NCI-H69 (cell line): ENCODE measurements at places on chromosomes 5 and 9.

- DNase-seq = no peak
These were observed 134.6 kb upstream of the RANBP3L start for GRCh38 chr5:36436306-36436705.

DNA sequence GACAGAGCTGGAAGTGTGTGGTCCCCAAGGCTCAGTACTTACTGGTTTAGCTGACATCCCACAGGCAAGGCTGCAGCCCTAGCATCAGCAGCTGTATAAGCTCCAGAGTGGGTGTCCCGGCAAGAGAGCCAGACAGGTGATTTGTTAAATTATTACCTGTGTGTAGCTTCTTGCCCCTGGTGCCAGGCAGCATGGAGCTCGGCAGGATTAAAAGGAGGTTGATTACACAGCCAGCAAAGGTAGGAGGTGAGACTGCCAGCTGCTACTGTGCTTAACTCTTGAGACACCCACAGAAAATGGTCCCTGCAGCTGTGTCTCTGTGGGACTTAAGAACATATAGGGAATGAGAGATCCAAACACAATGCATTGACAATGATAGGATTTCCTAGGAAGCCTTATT lies 54.2 kb downstream of the ARHGAP26 start:
- DNase-seq = peak; percentile 96

DNA sequence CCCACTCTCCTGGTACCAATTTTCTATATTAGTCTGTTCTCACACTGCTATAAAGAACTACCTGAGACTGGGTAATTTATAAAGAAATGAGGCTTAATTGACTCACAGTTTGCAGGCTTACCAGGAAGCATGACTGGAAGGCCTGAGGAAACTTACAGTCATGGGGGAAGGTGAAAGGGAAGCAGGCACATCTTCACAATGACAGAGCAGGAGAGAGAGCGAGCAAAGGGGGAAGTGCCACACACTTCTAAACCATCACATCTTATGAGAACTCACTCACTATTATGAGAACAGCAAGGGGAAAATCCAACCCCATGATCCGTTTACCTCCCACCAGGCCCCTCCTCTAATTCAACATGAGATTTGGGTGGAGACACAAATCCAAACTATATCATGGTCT lies 72.2 kb downstream of the ATG10 start:
- no peak for DNase-seq

- no peak for DNase-seq
These were observed 318.8 kb downstream of the FAM170A start for GRCh38 chr5:119948162-119948561.

GRCh38 chr5:89478851-89479250 lies 595.9 kb upstream of the MEF2C start:
- no peak for DNase-seq

DNA sequence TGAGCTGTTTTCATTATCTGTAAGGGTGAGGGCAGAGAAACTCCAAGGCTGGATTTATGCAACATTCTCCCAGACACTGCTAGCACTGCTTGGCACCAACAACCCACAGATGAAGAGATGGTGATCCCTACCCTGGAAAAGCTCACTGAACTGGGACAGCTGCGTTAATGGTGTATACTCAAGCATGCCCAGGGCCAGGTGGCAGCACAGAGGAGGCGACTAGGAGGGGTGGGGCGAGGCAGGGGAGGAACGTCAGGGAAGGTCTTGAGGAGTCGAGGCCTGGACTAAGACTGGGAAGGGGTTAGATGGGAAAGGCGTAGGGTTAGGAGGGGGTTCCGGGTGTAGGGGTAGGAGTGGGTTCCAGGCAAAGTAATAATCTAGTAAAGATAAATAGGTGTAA lies 73.1 kb upstream of the TBC1D9B start:
- DNase-seq = no peak

DNA sequence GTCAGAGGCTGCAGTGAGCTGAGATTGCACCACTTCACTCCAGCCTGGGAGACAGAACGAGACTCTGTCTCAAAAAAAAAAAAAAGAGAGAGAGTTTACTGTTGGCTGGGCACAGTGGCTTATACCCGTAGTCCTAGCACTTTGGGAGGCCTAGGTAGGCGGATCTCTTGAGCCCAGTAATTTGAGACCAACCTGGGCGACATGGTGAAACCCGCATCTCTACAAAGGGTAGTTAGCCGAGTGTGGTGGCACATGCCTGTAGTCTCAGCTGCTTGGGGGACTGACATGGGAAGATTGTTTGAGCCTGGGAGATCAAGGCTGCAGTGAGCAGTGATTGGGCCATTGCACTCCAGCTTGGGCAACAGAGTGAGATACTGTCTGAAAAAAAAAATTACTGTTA lies 12.6 kb downstream of the HABP4 start:
- DNase-seq = no peak

DNA sequence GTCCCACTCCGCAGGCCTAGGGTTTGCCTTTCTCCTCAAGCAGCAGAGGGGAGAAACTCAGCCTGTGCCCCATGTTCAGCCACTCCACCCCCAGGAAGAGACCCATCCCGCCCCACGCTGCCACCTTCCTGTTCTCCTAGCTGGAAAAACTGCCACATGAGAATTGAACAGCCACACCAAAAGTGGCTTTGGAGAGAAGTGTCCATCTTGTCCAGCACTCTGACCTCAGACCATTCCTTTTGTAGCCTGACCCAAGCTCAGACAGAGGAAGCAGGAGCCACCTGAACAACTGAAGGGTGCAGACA lies 8.3 kb upstream of the SLC25A48 start:
- no peak for DNase-seq

DNA sequence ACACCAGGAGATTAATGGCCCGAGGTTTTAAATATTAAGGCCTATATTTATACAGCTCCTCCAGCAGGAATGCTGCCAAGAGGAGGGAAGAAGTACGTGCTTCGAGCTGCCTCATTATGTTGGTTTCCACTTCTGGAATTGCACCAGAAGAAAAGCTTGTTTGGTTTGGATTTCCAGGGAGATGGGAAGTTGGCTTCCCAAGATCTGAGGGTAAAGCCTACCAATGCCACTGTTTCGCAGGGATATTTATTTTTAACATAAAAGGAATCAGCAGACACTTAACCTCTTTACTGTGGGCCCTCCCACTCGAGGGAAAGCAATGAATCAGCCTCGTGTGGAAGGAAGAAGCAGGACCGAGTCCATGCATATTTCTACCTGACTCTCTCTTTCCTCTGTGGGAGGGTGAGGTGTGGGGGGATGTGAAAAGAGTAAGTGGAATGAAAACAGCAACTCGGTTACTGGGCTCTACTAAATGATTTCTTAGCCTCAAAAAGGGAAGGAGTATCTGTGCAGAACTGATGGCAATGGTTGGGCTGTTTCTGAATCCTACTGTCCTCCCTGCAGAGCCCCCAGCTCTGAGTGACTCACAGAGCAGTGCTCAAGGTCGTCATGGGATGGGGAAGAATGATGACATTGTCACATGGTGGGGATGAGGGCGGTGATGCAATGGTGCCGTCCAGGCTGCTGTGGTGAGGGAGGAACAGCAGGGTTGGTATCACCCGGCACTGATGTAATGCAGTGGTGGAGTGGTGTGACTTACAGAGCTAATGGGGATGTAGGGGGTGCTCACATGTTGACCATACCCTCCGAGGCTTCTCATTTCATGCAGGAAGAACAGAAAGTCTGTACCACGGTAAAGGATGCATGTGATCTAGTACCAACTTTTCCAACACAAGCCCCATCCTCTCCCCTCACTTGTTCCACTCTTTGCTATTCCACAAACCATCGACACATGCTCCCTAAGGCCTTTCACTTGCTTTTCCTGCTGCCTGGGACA lies 215.0 kb upstream of the PANK3 start:
- DNase-seq = peak; percentile 49

DNA sequence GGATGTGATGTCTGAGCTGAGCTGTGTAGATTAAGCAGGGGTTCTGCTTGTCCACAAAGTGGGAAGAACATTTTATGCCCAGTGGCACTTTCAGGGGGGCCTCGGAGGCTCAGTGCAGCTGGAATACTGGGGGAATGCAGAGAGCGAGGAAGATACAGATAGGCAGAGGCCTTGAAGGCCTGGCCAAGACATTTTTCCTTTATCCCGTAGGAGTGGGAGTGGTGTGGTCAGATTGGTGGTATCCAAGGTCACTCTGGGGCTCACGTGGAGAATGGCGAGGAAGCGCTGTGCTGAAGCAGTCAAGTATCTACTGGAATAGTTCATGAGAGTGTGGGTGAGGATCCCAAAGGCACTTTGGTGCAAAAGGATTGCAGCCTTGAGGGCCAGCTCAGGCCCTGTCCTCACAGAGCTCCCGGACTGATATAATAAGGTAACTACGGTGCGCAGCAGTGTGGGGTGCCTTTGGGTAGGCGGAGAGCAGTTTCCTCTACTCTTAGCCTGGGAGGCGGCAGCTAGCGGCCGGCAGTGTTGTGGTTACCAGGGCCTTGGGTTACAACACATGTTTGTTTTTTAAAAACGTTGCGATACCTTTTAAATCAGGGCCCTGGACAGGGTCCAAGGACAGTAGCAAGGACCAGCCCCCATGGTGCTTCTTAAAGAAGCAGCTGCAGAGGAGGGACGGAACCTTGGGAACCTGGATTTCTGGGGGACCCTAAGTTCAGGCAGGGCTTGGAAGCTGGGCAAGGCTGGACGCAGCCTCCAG lies 10.8 kb upstream of the CCDC69 start:
- DNase-seq = no peak

- no peak for DNase-seq
These were observed 597.0 kb downstream of the PSAT1 start for GRCh38 chr9:78893774-78894401.

GRCh38 chr5:66966439-66966838 lies 230.2 kb downstream of the CD180 start:
- DNase-seq = peak; percentile 29
